8988T (cell line): ENCODE measurements at places on chromosomes 16 and 17.
A peak's percentile ranks its signal among the peaks of the same experiment; 100 is the strongest.

DNA sequence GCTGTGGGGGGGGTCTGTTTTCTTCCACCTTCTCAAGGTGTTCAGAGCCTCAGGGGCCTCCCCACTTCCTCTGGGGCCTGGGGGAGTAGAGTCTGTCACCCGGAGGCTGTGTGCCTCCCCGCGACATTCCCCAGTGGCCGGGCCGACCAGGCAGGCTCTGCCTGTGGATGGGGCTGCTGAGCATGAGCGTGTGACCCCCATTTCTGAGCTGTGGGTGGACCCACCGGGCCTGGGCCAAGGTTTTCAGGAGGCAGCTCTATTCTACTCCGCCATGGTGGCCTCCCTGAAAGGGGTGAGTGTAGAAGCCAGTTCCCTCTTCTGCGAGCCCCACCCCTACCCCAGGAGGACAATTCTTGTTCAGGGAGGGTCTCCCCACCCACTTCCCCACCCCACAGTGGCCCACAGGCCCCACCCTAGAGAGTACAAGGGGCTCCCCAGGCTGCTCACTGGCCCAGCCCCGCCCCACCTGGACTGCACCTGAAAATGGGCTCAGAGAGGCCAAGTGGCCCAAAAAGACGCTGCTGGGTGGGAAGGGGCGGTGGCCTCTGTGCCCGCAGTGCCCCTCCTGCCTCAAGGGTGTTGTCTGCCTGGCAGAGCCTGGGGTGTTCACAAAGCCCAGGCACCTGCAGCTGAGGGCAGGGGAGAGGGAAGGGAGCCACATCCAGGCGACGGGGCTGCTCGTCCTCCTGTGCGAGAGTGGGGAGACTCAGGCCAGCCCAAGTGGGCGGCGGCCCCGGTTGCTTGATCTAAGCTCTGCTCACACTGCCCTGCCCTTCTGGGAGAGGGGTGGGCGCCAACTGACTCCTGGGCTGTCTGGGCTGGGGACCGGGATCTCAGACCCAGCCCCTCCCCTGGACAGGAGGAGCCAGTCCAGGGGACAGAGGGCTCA lies 1.3 kb downstream of the MSLN start:
- no peak for DNase-seq

DNA sequence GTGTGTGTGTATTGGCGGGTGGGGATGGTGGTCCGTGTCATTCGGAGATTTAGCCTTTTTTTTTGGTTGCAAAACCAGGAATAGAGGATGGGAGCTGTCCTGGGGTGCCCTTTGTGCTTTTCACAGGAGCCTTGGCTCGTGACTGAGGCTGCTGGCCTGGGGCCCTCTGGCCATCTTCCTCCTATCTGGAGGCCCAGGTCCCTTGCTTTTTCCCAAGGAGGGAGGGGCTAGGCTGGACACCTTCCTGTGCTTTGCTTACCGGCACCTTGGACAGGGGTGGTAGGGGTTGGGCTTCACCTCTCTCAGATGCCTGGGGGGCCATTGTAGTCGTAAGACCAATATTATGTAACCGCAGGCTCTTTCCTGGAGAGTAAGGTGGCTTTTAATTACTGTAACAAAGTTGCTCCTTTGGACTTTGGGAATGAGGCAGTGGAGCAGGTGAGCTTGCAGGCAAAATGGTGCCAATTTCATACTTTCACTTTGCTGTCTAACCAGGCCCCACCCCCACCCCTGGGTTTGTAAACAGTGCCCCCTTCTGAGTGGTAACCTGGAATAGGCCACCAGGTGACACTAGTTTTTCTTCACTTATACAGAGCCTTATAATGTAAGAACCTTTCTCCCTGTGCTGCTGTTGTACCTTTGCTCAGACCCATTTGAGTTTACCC lies 1.2 kb downstream of the DYNLL2 start:
- DNase-seq = peak; percentile 42

- DNase-seq = no peak
These were observed 25.4 kb downstream of the SMTNL2 start for GRCh38 chr17:4609761-4610160.

- DNase-seq = no peak
These were observed 7.6 kb upstream of the ALOX15B start for GRCh38 chr17:8031261-8031661.

DNA sequence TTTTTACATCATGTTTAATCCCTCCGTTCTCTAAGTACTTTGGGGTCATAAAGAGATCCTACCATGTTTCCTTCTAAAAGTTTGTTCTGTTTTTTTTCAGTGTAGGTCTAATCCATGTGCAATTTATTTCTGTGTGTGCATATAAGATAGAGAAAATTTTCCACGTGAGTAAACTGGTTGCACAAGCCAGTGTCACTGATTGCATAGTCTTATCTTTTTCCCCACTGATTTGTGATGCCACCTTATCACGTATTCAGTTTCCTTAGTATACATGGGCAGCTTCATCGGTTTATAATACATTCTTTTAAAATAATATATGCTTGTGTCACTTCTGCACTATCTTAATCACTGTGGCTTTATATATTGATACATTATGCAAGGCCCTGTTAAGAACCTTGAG lies 49.2 kb downstream of the MRTFB start:
- DNase-seq = no peak

DNA sequence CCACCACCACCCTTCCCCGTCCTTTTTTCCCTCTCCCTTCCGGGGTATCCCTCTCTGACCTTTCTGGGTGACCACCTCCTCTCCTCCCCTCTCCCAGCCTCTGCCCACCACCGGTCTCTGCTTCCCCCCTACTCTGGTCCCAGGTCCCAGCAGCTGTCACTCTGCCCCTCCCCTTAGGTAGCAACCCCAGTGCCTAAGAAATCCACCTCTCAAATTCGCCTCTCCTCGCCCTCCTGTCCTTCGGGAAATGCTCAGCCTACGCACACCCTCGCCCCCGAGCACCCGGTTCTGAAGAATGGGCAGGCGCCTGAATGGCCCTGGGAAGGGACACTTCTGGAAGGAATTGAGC lies 775 bp upstream of the SP6 start:
- DNase-seq = no peak

- DNase-seq = no peak
These were observed 28.7 kb upstream of the MILR1 start for GRCh38 chr17:64420143-64420670.

- DNase-seq = no peak
These were observed 116.5 kb downstream of the RAP1GAP2 start for GRCh38 chr17:2912754-2913153.

DNA sequence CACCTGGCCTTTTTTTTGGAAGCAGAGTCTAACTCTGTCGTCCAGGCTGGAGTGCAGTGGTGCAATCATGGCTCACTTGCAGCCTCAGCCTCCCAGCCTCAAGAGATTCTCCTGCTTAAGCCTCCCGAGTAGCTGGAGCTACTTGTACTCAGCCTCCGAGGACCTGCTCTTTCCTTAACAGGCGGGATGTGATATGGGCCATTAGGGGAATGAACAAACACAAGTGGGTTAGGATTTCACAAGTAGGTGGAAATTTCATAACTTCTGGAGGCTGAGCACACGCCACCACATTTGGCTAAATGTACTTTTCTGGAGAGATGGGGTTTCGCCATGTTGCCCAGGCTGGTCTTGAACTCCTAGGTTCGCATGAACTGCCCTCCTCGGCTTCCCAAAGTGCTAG lies 4.1 kb downstream of the PAM16 start:
- DNase-seq = no peak

DNA sequence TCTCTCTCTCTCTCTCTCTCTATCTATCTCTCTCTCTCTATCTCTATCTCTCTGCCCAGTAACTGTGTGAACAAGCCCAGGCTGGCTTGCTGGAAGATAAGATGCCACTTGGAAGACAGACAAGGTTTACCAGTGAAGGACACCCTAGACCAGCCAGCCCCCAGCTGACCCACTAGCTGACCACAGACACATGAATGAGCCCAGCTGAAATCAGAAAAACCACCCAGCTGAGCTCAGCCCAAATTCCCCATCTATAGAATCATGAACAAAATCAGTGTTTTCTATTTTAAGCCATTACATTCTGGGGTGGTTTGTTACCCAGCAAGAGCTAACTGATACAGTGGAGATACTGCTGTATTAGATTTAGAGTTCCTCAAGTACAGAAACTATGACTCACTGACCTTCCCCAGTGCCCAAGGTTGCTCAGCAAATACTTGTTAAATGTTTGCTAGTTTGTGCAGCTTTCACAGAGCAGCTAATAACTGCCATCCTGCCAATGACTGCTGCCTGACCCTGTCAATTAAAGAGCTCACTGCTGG lies 18.0 kb downstream of the EMP2 start:
- no peak for DNase-seq

DNA sequence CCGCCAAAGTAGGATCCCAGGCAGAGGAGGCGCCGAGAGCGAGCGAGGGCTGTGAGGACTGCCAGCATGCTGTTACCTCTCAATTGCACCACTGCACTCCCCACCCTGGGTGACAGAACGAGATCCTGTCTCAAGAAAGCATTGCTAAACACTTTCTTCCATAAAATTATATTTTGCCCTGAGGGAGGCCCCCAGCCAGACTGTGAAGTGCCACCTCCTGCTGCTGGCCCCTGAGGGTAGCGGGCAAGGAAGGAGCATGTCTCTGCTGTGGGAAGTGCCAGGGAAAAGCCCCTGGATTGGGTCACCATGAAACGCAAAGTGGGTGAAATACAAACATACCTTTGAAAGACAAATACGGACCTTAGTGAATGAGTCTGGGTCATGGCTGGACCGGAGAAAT lies 78.0 kb upstream of the AMZ2 start:
- no peak for DNase-seq

GRCh38 chr17:19273731-19274130 lies 36.6 kb downstream of the EPN2 start:
- no peak for DNase-seq

DNA sequence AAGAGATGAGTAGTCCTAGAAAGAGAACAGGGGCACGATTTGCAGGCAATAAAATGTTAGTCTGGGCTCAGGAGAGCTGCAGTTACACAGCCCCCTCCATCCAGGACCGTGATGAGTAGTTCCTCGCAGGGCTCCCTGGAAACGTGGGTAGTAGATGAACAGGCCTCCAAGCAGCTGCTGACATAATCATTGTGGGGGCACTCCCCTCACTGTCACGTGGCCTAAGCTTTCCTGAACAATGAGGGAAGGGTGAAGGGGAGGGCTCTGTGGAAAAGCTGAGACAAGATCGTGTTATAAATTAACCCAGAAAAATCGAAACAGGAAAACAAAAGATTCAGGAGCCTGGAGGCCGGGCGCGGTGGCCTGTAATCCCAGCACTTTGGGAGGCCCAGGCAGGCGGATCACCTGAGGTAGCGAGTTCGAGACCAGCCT lies 1.3 kb upstream of the PER1 start:
- DNase-seq = peak; percentile 9

- DNase-seq = no peak
These were observed 32.7 kb downstream of the CDK5R1 start for GRCh38 chr17:32519228-32520103.

GRCh38 chr17:82441691-82442487 lies 8.7 kb downstream of the CYBC1 start:
- no peak for DNase-seq

DNA sequence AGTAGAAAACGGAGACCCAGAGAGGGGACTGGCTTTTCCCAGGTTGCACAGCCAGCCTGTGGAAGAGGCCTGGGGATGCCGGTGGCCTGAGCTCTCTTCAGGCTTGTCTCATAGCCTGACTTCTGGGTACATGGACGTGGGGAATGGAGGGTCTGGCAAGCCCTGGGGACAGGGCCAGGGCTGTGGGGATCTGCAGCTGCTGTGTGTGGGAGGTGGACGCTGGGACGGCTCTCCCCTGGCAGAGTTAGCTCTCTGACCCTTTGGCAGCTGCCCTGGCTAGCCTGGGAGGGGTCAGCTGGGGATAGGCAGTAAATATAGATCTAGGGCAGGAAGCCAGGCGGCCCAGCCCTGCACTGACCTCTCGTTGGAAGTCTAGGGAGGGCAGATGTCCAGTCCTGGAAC lies 20.5 kb downstream of the SLC4A1 start:
- DNase-seq = no peak

DNA sequence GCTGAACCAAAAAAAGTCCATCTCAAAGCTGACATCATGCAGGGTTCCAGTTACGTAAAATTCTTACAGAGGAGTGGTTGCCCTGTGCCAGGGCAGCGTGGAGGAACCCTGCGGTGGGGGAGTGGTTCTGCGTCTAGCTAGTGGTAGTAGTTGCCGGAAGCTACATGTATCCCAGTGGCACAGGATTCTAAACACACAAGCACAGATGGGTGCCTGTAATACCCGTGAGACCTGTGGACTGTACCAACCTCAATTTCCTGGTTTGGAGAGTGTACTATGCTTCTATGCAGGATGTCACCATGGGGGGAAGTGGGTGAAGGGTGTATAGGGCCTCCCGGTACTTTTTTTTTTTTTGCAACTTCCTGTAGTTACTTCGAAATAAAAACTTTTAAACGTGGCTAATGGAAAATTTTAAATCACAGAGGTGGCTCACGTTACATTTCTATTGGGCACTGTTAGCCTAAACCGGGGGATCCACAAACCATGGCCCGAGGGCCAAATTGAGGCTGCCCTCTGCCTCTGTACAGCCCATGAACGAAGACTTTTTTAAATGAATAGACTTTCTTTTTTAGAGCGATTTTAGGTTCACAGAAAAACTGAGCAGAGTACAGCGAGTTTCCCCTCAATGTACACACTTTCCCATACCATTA lies 38.5 kb downstream of the TBC1D16 start:
- DNase-seq = no peak
